CD4-positive, alpha-beta T cell treated with Interleukin-6 at 100 ng/mL for 8 hours (primary cell): ENCODE measurements at places on chromosomes 4 and X.
A peak's percentile ranks its signal among the peaks of the same experiment; 100 is the strongest.

GRCh38 chrX:111129921-111130320 lies 33.9 kb downstream of the PAK3 start:
- no peak for DNase-seq

DNA sequence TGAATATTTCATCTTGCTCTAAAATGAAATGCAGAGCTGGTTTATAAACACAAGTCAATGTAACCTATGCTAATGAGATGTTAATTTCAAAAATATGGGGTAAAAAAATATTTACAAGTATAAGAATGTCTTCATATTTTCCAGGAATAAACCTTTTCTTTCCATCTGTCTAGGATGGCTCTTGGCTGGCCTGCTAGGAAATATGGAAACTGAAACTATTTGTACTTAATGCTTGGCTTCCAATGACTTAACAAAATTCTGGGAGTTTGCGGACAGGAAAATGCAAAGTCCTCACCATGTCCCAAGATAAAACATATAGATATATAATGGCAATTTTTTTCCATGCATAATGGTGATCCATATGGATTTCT lies 168.1 kb downstream of the SCFD2 start:
- DNase-seq: no peak

GRCh38 chrX:119105826-119106225 lies 21.8 kb downstream of the KIAA1210 start:
- DNase-seq: no peak

DNA sequence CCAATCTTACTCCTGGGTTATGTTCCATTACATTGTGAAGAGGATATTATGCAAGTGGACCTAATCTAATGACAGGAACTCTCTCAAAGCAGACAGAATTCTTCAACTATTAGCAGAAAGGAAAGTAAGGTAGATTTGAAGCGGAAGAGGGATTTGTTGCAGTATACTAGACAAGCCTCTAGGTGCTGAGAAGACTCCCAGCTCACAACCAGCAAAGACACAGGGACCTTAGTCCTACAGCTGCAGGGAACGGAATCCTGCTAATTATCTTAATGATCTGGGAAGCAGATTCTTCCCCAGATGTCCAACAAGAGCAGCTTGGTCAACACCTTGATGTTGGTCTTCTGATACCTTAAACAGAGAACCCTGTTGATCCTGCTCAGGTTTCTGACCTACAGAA lies 73.6 kb downstream of the STK32B start:
- no peak for DNase-seq

GRCh38 chr4:21826071-21826470 lies 122.5 kb downstream of the KCNIP4 start:
- no peak for DNase-seq

DNA sequence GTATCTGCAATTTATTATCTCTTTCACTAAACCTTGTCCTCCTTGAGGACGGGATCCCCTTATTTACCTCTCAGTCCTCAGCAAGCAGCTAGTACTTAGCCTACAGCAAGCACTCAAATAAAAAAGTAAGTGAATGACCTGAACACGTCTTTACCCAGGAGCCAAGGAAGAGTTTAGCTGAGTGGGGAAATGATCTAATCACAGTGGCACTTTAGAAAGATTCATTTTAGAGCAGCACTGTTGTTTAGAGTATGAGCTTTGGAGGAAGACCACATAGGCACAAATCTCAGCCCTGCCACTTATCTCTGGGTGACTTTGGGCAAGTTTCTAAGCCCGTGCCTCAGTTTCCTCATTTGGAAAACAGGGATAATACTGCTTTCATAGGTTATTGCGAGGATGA lies 2.7 kb downstream of the FAM120C start:
- DNase-seq: no peak

DNA sequence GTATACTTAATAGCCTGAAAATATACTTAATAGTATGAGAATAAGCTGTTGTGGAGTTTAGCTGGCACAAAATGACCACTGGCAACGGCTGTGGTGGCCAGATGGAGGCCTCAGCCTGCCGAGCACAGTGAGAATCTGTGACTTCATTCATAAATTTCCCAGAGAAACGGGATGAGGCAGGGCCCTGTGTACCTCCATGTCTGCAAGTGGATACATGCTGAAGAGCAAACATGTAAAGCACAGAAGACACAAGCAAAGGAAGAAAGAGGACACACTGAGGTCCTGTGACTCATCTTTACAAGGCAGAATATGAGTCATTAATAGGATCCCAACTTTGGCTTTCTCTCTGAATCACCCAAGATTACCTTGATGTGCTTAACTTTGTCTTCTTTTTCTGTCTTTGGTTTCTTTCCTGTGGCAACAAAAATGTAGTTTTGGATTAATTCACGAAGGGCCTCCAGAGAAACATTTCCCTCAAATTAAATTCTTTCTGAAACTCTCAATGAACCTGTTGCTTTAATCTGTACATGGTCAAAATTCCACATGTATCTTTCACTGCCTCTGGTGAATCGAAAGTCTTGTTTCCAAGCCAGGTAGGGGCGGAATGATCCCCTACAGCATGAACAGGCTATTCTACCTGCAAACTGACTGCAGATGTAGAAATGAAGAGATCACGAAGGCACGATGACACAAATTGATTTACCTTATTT lies 56.4 kb downstream of the IRF2 start:
- DNase-seq: peak; percentile 58

DNA sequence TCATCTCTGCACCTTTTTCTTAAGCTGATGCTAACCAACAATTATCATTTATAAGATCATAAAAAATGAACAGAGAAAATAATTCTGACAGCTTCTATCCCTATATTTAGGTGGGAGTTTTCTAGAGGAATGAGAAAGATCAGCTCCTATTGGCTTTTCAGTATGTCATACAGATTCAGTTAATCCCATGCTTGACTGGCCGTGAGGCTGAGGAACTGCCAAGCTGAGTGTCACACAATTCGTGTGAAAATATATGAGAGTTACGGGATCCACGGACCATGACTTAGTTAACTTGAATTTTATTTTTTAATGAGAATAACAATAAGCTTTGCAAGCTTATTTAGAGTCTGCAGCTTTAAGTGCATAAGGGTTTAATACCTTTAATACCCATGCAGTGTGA lies 37.5 kb downstream of the PHEX start:
- DNase-seq: no peak

- DNase-seq: no peak
These were observed 33.2 kb downstream of the HTT start for GRCh38 chr4:3107691-3108121.

DNA sequence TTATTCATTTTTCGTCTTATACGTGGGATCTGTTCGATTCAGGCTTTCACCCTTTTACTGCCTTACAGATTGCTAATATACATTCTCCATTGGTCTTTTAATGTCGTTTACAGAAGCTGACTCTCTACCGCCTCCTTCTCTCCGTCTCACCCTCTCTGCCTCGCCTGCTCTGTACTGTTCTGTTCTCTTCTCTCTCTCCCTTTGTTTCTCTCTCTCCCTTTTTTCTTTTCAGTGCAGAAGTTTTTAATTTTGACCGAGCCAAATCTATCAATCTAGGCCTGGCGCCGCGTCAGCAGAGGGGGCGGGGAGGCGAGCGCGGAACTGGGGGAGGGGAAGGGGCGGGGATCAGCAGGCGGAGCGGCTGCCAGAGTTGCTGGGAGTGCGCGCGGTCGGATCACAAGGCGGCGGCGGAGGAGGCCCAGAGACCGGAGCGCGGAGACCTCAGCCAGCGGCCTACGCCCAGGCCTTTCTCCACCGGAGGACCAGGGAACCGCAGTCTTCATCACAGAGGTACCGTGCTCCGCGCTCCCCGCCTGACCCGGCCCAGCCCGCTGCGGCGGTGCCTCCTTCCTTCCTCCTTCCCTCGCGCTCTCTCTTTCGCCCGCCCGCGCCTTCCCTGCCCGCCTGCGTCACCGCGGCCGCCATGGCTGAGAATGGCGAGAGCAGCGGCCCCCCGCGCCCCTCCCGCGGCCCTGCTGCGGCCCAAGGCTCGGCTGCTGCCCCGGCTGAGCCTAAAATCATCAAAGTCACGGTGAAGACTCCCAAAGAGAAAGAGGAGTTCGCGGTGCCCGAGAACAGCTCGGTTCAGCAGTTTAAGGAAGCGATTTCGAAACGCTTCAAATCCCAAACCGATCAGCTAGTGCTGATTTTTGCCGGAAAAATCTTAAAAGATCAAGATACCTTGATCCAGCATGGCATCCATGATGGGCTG lies at the start of gene UBQLN2:
UBQLN2 (plus strand) TSS at position 397 of the 931 bp plus-strand sequence; CDS start at position 644, 247 bp downstream.
- peak; percentile 79 for DNase-seq

DNA sequence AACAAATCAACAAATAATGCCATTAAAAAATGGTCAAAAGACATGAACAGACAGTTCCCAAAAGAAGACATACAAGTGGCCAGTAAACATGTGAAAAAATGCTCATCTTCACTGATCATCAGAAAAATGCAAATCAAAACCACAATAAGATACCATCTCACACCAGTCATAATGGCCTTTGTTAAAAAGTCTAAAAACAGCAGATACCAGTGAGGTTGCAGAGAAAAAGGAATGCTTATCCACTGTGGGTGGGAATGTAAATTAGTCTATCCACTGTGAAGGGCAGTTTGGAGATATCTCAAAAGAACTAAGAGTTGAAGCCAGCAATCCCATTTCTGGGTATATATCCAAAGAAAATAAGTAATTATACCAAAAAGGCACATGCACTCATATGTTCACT lies 668.1 kb upstream of the CPEB2 start:
- no peak for DNase-seq

- no peak for DNase-seq
These were observed 465.5 kb upstream of the ACTRT1 start for GRCh38 chrX:128517691-128518090.

- no peak for DNase-seq
These were observed 62.9 kb downstream of the IQCM start for GRCh38 chr4:149752729-149753128.

GRCh38 chr4:48027653-48028052 lies 11.1 kb downstream of the NIPAL1 start:
- DNase-seq: no peak

DNA sequence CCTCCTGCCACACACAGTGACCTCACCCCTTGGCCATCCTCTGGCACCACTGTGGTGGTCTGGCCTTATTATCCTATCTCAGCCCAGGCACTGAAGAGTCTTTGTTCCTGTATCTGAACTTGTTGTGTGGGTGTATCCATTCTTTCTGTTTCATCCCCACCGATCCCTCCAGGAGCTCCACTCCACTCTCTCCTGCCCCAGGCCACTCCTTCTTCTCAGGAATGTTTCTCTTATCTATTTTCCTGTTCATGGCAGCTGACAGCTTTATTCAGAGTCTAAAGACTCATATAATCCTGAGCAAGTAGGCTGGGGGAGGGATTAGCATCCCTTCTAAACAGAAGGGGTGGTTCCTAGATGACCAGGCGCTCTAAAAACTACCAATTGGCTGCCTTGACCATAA lies 150.0 kb downstream of the ANAPC10 start:
- no peak for DNase-seq

- no peak for DNase-seq
These were observed 105.9 kb downstream of the IL1RAPL1 start for GRCh38 chrX:28693101-28693500.

- DNase-seq: no peak
These were observed 32.7 kb downstream of the ACE2 start for GRCh38 chrX:15567886-15568616.

DNA sequence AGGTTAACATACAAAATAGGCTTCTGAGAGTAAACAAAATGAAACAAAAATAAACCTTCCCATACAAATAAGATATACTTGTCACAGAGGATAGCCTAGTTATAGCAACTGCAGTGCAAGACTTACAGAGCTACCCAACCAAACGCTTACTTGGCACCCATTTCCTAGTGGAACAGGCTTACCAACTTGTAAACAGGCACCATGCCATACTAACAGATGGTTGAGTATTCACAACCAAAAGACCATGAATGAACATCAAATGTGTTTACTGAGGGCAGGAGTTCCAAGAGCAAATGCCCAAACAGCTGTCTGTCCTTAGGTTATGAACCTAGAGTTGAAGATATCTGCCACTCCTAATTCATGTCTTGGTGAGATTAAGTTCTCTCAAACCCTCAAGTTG lies 2629.2 kb downstream of the PCDH7 start:
- DNase-seq: no peak
